Activated CD8-positive, alpha-beta T cell treated with anti-CD3 and anti-CD28 coated beads for 36 hours (primary cell): ENCODE measurements at places on chromosomes 3 and 15. TPM values are rescaled to one million over a fixed set of nuclear protein-coding genes. Genes with fewer than 3 reads are reported as not detected.

Gene VGLL3
- total RNA-seq = not detected

Gene RBP2
- not detected for total RNA-seq

Gene COLQ
- 2.9 TPM for total RNA-seq

Gene NUP210
- total RNA-seq = 143 TPM

Gene LEKR1
- 1.1 TPM for total RNA-seq

Gene SRP14
- 147 TPM for total RNA-seq

Gene PRR20G
- not detected for total RNA-seq

Gene MME
- not detected for total RNA-seq

Gene C3orf20
- total RNA-seq = 0.20 TPM

Gene AHSG
- not detected for total RNA-seq

Gene KCNH8
- not detected for total RNA-seq

Gene OSTN
- total RNA-seq = not detected
